ENCODE measurements at places on chromosomes 6 and 20.

GRCh38 chr20:44460795-44461141 is 14.9 kb upstream of the TTPAL start:
- DNase-seq, result no peak

DNA sequence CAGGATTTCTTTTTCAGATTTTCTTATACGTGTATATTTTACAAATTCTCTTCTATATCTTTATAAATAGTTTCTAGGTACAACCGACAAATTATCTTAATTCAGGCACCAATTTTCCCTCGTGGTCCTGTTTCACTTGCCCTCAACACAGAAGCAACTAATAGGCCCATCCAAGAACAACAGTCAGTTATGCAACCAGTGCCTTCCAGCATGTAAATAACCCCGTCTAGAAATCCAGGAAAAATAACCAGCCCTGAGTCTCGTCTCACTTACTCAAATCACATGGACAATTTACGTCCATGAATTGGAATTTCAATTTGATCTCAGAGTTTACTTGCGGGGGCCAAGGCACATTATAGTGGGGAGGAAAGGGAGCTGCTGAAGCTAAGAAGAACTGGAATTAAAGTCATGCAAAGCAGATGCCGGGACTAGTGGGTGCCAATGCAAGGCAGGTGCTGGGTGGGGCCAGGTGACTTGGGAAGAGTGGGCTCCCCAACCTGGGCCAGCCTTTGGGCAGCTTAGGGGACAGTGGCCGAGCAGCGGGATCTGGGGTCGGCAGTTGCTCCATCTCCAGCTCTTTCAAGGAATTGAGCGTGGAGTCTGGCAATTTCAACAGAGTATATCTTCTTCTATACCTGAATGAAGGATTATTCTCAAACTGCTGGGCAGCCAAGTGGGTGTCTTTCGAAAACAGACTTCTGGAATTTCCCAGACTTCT is 121.7 kb downstream of the EDN3 start:
- DNase-seq, result no peak

DNA sequence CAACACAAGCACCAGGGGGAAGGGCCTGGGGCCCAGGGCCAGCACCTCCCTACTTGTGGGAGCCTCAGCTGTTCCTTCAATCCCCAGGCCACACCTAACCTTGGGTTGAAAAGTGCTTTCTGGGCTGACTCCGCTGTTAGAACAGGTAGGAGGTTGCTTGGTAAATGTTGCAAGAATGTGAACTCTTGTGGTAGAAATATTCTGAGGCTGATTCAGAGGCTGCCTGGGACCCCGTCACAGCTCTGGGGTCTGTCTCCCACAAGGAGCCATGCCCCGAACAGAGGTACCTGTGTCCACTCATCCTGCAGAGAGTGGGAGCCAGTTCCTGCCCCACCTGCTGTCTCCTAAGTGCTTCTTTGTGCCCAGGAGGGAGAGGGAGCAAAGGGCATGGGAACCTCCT is 14.4 kb upstream of the MAS1L start:
- DNase-seq, result no peak

GRCh38 chr6:39979461-39980328 is 45.4 kb upstream of the MOCS1 start:
- no peak for DNase-seq

DNA sequence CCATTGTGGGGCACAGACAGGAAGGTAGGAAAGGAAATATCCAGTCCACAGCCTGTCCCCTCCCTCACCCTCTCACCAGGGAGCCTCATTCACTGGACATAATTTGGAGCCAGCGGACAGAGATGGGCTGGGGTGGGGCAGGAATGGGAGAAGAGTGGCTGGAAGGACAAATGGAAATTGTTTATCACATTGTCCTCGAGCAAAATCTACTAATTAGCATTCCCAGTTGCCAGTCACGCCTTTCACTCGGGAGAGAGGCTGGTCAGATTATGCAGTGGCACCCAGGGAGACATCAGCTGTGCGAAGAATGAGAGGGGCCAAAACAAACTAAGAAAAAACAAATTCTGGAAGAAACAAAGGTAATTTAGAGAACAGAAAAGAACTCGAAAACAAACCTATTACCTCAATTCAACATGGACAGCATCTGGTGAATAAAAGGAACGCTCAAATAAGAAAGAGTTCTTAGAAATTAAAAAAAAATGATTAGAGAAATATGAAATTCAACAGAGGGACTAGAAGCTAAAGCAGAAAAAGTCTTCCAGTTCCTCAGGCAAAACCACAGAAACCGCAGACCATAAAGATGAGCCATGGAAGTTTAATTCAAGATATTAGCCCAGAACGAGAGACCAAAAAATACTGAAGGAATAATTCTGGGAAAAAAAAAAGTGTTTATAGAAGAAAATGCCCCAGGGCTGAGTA is 108.5 kb upstream of the RALGAPA2 start:
- DNase-seq, result no peak

GRCh38 chr20:46178891-46179290 is 60.8 kb downstream of the CD40 start:
- no peak for DNase-seq

- no peak for DNase-seq
Observed at GRCh38 chr6:118559659-118560058, 11.6 kb downstream of the PLN start.

Measured in activated naive CD8-positive, alpha-beta T cell treated with anti-CD3 and anti-CD28 coated beads for 36 hours (primary cell).